Stimulated activated CD4-positive, alpha-beta T cell treated with anti-CD3 and anti-CD28 coated beads, Interleukin-15, amount 100 ng/mL, for 24 hours (primary cell): ENCODE measurements at places on chromosomes 2 and 18.

DNA sequence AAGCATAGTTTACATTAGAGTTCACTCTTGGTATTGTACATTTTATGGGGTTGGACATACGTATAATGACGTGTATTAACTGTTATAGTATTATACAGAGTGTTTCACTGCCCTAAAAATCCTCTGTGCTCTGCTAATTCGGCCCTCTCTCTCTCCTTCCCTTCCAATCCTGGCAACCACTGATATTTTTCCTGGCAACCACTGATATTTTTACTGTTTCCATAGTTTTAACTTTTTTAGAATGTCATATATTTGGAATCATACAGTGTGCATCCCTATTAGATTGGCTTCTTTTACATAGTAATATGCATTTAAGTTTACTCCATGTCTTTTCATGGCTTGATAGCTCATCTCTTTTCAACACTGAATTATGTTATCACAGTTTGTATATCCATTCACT, 526.7 kb downstream of the RIT2 start:
- DNase-seq: no peak

DNA sequence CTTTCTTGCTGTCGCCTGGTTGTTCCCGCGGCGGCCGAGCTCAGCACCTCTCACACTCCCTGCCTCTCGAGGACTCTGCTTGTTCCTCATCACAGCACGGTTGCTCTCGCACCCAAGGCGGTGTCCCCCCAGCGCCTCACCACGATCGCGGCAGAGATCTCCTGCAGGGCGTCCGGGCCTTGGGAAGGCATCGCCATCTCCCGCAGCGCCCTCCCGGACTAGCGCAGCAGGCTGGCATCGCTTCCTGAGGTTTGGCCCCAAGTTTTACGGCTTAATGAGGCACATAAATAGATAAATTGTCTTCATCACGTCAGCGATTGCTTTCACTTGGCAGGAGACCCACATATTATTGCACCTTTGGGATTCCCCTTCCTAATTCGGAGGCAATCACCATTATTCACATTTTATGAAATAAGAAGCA, 125.4 kb downstream of the RGPD3 start:
- no peak for DNase-seq

GRCh38 chr2:72689579-72690195, 136.1 kb downstream of the EXOC6B start:
- no peak for DNase-seq

- no peak for DNase-seq
Measured at GRCh38 chr2:31032475-31032874, 105.8 kb downstream of the GALNT14 start.
